ENCODE measurements at places on chromosomes 2 and 18.

DNA sequence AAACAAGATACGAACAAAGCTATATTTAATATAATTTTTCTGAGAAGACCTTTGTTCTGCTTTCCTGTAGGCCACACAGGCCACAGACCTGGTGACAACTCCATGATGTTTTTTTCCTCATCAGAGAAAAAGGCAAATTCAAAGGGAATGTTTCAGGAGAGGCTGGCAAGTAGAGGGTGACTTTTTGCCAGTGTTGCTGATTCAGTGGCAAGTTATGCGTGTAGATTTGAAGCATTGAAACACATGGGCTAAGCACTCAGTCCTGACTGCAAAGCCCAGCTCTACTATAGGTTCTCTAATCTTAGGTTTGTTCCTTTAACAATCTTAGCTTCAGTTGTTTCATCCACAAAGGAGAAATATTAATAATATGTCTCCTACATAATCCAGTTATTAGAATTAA is 499.8 kb downstream of the SUCLG1 start:
- no peak overlapping the region for H3K4me3 ChIP-seq
- no peaks in the 10 kb centered on the region for H3K4me1 ChIP-seq
- DNase-seq: no peak
- no peaks in the 10 kb centered on the region for H3K27me3 ChIP-seq
- no peaks in the 10 kb centered on the region for H3K36me3 ChIP-seq
- H3K27ac ChIP-seq: no peak overlapping the region

GRCh38 chr2:189913821-189914220 is 129.6 kb downstream of the PMS1 start:
- no peak for DNase-seq
- H3K4me1 ChIP-seq: no peaks in the 10 kb centered on the region
- no peak overlapping the region for H3K4me3 ChIP-seq
- no peaks in the 10 kb centered on the region for H3K27me3 ChIP-seq

- H3K27ac ChIP-seq: no peak overlapping the region
- DNase-seq: no peak
- no peaks in the 10 kb centered on the region for H3K4me1 ChIP-seq
- H3K36me3 ChIP-seq: no peaks in the 10 kb centered on the region
These were observed 175.8 kb downstream of the CBLN2 start for GRCh38 chr18:72368308-72368707.

DNA sequence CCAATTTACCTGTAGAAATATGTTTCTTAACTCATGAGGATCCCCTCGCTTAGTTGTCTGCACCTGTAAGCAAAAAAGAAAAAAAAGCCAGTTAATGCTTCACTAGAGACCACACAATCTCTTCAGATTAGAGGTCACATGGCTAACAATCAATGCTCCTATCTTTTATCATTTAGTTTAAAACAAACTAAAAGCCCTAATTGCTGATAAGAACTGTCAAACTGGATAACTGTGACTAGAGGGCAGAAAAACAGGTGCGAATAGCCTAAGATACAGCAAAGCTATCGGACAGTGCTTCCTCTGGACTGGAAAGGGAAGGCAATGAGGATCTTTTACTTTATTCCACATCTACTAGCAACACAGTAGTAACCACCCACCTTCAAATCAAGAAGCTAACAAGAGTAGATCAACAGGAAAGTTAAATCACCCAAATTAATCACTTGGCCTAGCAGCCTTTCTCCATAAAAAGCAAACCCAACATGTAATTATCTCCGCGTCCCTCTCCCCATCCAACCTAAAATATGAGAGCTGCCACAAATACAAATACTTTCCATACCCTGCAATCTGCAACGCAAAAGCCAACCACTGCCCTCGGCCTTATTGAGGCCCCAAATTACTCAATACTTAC is 734 bp downstream of the SLC25A12 start:
- no peaks in the 10 kb centered on the region for H3K36me3 ChIP-seq
- peak overlapping the region; percentile 63 for H3K27ac ChIP-seq
- H3K4me1 ChIP-seq: peaks cover 12% of the 10 kb centered on the region
- H3K27me3 ChIP-seq: no peaks in the 10 kb centered on the region

GRCh38 chr18:41829647-41830516 is 125.2 kb upstream of the PIK3C3 start:
- H3K27ac ChIP-seq: no peak overlapping the region
- no peaks in the 10 kb centered on the region for H3K4me1 ChIP-seq
- no peaks in the 10 kb centered on the region for H3K36me3 ChIP-seq
- DNase-seq: no peak

GRCh38 chr2:219911541-219911940 is 284.1 kb downstream of the SLC4A3 start:
- no peak overlapping the region for H3K4me3 ChIP-seq
- DNase-seq: no peak
- no peaks in the 10 kb centered on the region for H3K36me3 ChIP-seq
- no peak overlapping the region for H3K27ac ChIP-seq
- H3K4me1 ChIP-seq: no peaks in the 10 kb centered on the region

- no peaks in the 10 kb centered on the region for H3K36me3 ChIP-seq
- no peak overlapping the region for H3K27ac ChIP-seq
- no peak for DNase-seq
- H3K4me3 ChIP-seq: no peak overlapping the region
- H3K27me3 ChIP-seq: no peaks in the 10 kb centered on the region
- no peaks in the 10 kb centered on the region for H3K4me1 ChIP-seq
These were observed 14.2 kb downstream of the SCN9A start for GRCh38 chr2:166361351-166362153.

DNA sequence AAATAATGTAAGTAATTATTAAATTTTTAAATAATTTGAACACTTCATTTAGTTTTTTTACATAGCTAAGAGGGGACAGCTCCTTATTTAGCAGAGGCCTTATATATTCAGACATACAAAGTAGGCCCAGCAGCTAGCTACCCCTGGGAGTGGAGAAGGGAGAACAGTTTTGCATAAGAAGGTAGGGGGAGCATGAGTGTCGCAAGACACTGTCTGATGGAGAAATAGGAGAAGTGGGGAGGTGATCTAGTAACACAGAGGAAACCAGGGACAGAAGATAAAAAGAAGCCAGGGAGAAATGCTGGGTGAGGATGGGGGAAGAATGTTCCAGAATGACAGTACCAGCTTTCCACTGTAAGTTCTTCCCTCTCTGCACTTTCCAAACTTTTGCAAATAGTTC is 16.0 kb upstream of the RGPD4 start:
- H3K4me3 ChIP-seq: no peak overlapping the region
- H3K27me3 ChIP-seq: no peaks in the 10 kb centered on the region
- H3K36me3 ChIP-seq: no peaks in the 10 kb centered on the region
- H3K4me1 ChIP-seq: peaks cover 10% of the 10 kb centered on the region

- H3K4me3 ChIP-seq: no peak overlapping the region
- no peak overlapping the region for H3K27ac ChIP-seq
- H3K27me3 ChIP-seq: no peaks in the 10 kb centered on the region
- no peaks in the 10 kb centered on the region for H3K4me1 ChIP-seq
- DNase-seq: no peak
These were observed 93.5 kb upstream of the STK39 start for GRCh38 chr2:168340931-168341330.

DNA sequence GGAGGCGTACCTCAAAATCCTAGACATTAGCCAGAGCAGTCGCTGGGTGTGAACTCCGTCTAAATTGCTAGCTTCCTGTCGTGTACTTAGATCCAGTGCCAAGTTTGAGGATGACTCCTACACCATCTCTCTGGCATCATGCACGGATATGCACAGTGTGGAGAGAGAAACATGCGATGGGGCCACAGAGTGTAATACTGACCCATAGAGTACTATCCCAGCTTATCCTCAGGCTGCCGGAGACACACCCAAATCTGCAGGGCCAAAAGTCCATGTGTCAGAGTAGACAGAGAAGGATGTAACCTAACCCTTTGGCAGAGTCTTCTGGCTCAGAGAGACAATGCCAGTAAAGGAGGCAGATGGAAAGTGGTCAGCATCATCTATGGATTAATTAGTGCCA is 84.2 kb downstream of the ARL4C start:
- no peaks in the 10 kb centered on the region for H3K27me3 ChIP-seq
- DNase-seq: no peak
- H3K27ac ChIP-seq: no peak overlapping the region
- no peaks in the 10 kb centered on the region for H3K4me1 ChIP-seq
- no peaks in the 10 kb centered on the region for H3K36me3 ChIP-seq

GRCh38 chr2:12116228-12116750 is 369.9 kb downstream of the LPIN1 start:
- DNase-seq: no peak
- no peak overlapping the region for H3K27ac ChIP-seq
- no peaks in the 10 kb centered on the region for H3K36me3 ChIP-seq
- H3K4me3 ChIP-seq: no peak overlapping the region
- no peaks in the 10 kb centered on the region for H3K4me1 ChIP-seq

DNA sequence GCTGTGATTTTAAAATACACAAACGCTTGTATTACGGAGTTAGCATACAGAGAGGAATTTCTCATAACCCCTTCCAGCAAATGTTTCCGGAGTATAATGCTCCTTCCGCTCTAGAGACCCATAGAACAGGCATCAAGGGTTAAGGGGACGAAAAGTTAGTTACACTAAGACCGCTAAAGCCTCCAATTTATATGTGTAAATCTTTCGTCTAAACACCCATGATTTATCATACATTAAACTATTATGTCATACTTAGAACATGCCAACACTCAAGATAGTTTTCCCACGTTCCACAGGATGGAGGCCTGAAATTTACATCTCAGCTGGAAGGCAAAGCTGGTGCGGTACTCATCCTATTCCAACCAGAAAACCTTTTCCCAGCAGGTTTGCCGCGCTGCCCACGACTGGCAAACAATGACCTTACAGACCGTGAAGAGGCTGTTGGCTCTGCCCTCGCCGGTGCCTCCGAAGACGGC is 650 bp downstream of the ORMDL1 start:
- peaks cover 9% of the 10 kb centered on the region for H3K36me3 ChIP-seq
- H3K27me3 ChIP-seq: no peaks in the 10 kb centered on the region
- H3K4me3 ChIP-seq: peak overlapping the region; percentile 28

DNA sequence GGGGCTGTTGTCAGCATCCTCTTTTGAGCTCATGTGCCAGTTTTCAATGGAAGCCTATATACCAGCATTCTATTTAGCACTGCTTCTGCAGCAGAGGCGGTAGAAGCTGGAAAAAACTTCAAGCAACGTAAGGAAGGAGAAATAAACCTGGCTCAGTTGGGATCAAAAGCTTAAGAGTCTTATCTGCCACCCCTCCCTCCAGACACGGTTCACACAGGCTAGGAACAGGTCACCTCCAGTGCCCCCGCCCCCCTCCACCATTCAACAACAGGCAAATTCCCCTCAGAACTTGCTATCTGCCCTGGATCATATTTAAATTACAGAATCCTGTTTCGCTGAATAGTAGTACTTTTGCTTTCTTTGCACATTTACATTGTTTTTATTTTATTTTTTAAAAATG is 384.8 kb upstream of the PKDCC start:
- H3K27ac ChIP-seq: no peak overlapping the region
- no peaks in the 10 kb centered on the region for H3K4me1 ChIP-seq
- DNase-seq: no peak
- no peaks in the 10 kb centered on the region for H3K27me3 ChIP-seq
- no peak overlapping the region for H3K4me3 ChIP-seq
- H3K36me3 ChIP-seq: no peaks in the 10 kb centered on the region

DNA sequence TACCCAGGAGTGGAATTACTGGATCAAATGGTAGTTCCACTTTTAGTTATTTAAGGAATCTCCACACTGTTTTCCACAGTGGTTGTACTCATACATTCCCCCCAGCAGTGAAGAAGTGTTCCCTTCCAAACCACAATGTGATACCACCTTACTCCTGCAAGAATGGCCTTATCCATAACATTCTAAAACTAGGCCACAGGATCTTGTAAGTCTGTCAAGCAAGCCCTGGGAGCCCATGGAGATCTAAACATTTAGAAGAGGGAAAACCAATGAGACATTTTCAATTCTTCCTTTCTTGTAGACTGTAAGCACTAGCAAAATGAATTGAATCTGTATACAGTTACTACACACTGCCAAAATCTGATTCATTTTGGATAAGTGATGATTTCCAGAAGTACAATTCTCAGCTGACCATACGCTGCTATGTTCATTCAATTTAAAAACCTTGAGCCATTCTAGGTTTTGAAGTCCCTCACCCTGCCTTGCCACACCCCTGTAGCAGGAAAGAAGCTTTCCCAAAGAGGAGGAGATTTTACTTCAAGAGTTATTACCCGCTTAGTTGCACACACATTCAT is 149.1 kb downstream of the SLC8A1 start:
- no peaks in the 10 kb centered on the region for H3K4me1 ChIP-seq
- H3K4me3 ChIP-seq: no peak overlapping the region
- no peak overlapping the region for H3K27ac ChIP-seq
- H3K27me3 ChIP-seq: no peaks in the 10 kb centered on the region

DNA sequence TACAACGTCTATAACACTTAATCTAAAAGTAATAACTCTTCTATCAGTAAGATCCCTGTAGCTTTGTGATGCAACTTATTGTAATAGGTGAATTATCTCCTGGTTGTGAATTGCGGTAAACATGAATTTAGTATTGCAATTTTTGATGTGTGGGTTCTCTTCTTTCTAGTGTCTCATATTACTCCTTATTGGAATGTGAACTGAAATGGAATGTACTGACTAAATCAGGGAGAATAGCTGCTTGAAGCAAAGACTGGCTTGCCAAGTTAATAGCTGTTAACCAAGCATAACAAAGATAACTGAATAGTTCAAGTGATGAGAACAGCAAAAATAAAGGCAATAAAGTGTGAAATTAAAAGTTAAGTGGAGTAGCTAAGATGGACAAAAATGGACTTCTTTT is 60.5 kb upstream of the TFPI start:
- no peaks in the 10 kb centered on the region for H3K36me3 ChIP-seq
- H3K27ac ChIP-seq: no peak overlapping the region
- H3K27me3 ChIP-seq: no peaks in the 10 kb centered on the region
- H3K4me1 ChIP-seq: peaks cover 12% of the 10 kb centered on the region
- DNase-seq: no peak

DNA sequence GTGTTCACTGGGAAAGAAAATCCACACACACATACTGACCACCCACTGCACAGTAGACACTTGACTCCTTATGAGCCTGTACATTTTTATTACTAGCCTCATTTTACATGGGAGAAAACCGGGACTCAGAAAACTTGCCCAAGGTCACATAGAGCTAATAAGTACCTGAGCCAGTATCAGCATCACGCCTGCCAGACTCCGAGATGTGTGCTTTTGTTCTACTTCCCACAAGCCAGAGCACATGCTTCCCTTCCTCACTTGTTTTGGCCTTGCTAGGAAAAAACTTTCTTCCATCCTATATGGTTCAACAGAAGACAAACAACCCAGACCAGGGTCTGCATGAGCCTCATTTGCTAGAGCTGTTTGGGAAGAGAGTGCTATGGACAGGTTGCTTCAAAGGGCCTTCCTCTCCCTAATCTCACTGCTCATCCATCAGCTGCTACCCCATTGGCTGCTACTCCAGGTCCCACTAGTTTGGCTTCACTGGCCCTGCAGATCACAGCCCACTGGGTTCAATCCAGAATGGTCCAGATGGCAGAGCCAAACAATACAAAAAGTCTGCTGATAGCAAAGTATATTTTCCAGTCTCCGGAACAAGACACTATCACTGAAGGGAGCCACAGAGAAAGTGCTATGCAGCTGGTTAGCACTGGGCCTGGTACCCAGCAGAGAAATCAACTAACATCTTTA is 63.9 kb downstream of the STK39 start:
- H3K4me3 ChIP-seq: no peak overlapping the region
- H3K27ac ChIP-seq: no peak overlapping the region
- H3K36me3 ChIP-seq: no peaks in the 10 kb centered on the region
- no peaks in the 10 kb centered on the region for H3K27me3 ChIP-seq
- DNase-seq: no peak

- no peak overlapping the region for H3K4me3 ChIP-seq
- no peak for DNase-seq
- no peaks in the 10 kb centered on the region for H3K27me3 ChIP-seq
These were observed 87.8 kb downstream of the KCTD18 start for GRCh38 chr2:200422071-200422470.

- H3K36me3 ChIP-seq: no peaks in the 10 kb centered on the region
- no peak overlapping the region for H3K27ac ChIP-seq
These were observed 74.7 kb upstream of the KCNJ3 start for GRCh38 chr2:154623819-154624218.
